Hindlimb muscle (tissue), 1 donor: ENCODE measurements at places on chromosomes 11 and 22.

GRCh38 chr11:66815646-66816045 is 27.6 kb upstream of the RCE1 start:
- no peak for DNase-seq

DNA sequence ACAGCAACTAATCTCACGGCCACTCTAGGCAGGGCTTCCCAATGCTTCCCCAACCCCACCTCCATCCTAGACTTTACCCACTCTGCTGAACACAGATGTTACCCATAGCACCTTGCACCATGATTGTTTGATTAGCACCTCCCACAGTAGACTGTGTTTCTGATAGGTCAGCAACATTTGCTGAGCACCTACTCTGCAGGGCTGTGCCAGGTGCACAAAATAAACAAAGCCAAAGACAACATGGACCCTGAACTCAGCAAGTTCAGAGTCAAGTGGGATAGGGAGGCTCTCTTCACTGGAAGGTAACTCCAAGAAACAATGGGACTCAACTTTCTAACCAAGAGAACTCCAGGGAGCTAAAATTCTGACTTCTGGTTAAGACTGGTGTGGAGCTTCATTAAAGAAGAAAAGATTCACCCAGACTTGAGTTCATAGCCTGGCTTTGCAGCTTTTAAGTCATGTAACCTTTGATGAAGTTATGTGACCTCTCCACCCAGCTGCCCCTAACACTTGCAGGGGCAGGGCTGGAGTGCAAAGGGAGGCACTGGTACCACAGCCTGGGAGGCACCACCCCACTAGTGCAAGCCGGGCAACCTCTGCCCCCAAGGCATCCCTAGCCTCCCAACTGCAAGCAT is 6.7 kb upstream of the RTN4RL2 start:
- DNase-seq = no peak

GRCh38 chr22:47195156-47195483 is 432.7 kb downstream of the TBC1D22A start:
- no peak for DNase-seq

GRCh38 chr11:85826116-85826855 is 15.3 kb upstream of the SYTL2 start:
- DNase-seq = peak; percentile 26

GRCh38 chr11:31492320-31492913 is 17.0 kb downstream of the IMMP1L start:
- no peak for DNase-seq

GRCh38 chr11:128929991-128930390 is 12.7 kb downstream of the TP53AIP1 start:
- DNase-seq = no peak

- no peak for DNase-seq
These were observed 13.6 kb upstream of the GALNT18 start for GRCh38 chr11:11635443-11635842.

- no peak for DNase-seq
These were observed 132.6 kb upstream of the HSD17B12 start for GRCh38 chr11:43547889-43548381.

GRCh38 chr11:61803889-61804647 is 11.4 kb downstream of the FEN1 start:
- no peak for DNase-seq

GRCh38 chr11:104352036-104352435 is 188.1 kb upstream of the PDGFD start:
- DNase-seq = no peak

- DNase-seq = no peak
These were observed 34.3 kb downstream of the SCUBE1 start for GRCh38 chr22:43308836-43309235.

DNA sequence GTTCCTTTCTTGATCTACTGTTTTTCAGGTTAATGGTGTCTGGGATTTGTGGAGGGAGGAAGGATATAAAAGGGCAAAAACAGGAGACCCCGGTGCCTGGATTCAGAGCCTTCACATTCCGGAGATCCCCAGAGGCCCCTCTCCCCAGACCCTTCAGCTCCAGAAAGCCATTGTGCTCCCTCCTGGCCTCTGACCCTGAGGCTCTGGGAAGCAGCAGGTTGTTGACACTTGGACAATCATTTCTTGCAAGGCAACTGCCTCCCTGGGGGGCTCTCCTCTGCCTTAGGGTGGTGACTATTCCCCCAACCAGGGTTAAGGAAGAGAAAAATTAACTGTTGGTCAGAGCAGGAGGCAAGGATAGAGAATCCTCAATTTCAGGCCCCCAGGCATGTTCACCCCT is 86.9 kb upstream of the NNMT start:
- DNase-seq = no peak

DNA sequence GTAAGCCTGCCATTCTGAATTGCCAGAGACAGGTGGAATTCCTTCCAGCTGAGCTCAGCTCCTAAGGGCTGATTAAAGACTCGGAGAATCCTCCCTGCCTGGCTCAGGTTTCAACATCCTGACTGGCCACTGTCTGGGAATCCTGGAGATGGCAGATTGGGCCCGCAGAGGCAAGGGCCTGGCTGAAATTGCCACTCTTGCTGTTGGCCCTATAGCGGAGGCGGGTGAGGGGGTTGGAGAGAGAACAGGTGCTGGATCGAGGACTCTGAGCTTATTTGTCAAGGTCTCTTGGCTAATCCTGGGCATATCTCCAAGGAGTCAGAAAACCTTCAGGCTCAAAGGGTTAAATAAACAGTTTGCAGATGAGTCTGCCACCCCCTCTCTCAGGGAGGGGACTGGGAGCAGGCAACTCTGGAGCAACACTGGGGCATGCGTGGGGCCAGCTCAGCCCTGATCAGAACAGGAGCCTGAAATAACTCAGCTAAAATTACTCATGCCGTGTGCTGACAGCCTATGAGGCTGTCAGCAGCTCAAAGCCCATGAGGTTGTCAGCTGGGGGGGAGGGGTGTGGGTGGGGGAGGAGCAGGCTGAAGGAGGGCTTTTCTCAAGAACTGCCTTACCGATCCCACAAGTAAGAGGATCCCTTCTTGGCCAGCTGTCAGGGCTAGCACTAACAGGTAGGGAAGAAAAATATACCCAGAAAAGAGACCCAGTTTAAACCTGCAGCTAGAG is 14.7 kb upstream of the MFRP start:
- no peak for DNase-seq

GRCh38 chr11:10243896-10244575 is 50.0 kb downstream of the SBF2 start:
- DNase-seq = no peak

GRCh38 chr11:67493548-67494370 is 10.9 kb downstream of the AIP start:
- no peak for DNase-seq

GRCh38 chr11:26078231-26078821 is 253.6 kb upstream of the ANO3 start:
- DNase-seq = no peak

GRCh38 chr11:106217456-106217855 is 140.0 kb downstream of the AASDHPPT start:
- DNase-seq = no peak

- no peak for DNase-seq
These were observed 351.9 kb downstream of the TENM4 start for GRCh38 chr11:79088967-79089366.

- peak; percentile 70 for DNase-seq
These were observed 3.8 kb upstream of the ADORA2A start for GRCh38 chr22:24423519-24424000.

GRCh38 chr11:1223346-1224110 is 662 bp downstream of the MUC5B start:
- no peak for DNase-seq

DNA sequence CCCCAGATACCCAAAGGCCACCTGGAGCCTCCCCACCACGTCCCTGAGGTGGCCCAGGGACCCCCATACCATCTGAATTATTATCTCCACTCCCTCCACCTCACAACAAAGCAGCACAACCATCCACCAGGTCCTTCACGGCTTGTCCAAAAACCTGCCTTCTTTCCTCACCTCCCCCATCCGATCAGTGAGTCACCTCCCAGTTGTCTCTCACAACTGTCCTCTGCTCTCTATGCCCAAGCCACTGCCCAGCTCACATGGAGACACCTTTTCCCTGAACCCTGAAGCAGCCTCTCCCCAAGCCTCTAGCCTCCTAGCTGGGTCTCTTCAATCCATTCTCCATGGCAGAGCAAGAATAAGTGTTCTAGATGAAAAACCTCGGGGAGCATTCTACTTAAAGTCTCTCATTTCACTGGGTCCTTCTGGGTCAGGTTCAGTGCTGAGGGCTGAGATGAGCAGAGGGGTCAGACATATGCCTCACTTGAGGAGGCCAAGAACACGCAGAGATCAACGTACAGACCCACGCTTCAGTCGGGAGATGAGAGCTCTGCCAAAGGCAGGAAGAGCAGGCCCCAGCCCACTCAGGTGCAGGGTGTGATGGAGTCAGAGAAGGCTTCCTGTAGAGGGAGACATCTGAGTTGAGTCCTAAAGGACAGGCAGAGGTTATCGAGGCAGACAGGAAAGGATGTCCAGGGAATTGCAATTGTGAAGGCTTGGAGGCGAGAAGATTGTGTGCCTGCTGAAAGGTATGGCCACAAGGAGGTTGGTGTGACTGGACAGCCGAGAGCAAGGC is 74.7 kb downstream of the PDE2A start:
- no peak for DNase-seq

DNA sequence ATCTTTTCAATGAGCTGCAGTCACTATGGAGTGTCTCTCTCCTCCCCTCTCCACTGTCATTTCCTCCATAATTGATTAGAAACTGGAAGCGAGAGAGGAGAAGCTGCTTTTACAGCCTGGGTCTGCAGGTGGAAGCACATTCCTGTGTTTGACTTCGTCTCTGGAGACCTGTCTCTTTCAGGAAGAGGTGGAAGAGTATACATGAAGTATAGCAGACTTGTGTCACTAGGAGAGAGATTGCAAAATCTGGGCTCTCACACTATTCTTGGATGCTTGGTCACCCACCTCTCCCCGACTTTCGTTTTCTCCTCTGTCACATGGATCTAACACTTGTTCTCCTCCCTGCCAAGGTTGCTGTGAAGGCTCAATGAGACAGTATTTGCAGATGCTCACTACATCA is 323.3 kb downstream of the NTM start:
- DNase-seq = no peak

DNA sequence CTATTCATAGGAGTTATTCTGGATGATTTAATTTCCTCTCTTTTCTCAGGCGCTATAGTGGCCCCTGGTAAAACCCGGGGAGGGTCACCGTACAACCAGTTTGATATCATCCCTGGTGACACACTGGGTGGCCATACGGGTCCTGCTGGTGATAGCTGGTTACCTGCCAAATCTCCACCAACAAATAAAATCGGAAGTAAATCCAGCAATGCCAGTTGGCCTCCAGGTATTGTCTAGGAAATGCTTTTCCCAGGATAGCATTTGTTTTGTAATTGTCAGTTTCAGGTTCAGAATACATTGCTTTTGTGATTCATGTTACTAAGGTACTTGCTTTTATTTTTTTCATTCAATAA is 35.6 kb upstream of the ADSL start:
- DNase-seq = no peak

DNA sequence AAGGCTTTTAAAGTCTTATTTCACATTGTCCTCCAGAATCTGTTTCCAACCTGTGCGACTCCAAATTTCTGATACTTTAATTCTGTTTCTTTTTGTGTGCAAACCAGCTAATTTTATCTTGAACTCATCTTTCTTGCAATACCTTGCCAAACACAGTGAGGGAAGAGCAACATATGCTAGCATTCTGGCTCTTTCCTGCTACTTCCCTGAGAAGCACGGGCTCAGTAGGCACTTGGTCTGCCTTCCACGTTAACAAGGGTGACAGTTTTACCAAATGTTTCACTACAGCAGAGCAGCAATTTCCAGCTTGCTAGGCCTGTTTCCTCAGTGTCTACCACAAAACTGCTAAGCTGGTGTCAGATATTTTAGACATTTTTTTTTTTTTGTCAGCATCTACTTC is 405.8 kb downstream of the NTM start:
- DNase-seq = no peak

- DNase-seq = no peak
These were observed 126.5 kb downstream of the NAV2 start for GRCh38 chr11:19838994-19839768.

DNA sequence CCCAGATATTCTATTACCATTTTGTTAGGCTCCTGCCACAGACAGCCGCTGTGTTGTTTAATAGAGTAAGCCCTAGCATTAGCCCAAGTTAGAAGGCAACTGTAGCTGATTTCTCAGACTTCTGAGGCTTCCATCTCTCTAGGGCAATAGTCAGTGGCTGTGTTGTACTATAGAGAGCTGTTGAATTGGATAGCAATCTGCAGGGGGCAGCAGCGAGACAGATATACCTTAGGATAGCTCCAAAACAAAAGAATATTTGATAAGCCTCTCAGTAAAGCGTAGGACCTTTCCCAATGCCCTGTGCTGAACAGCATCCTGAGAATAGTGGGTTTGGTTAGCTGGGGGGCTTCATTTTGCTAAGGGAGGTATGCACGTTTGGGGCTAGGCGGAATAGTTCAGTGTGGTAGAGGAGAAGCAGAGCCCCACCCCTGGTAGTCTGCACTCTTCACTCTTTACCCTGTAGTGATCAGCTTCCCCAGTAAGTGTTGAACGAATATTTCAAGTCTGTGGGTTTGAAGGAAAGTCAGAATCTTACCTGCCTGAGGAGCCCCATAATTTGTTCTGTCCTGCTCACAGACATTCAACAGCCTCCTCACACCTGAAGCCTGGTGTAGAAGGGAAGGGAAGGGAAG is 515.1 kb downstream of the INSC start:
- DNase-seq = no peak

DNA sequence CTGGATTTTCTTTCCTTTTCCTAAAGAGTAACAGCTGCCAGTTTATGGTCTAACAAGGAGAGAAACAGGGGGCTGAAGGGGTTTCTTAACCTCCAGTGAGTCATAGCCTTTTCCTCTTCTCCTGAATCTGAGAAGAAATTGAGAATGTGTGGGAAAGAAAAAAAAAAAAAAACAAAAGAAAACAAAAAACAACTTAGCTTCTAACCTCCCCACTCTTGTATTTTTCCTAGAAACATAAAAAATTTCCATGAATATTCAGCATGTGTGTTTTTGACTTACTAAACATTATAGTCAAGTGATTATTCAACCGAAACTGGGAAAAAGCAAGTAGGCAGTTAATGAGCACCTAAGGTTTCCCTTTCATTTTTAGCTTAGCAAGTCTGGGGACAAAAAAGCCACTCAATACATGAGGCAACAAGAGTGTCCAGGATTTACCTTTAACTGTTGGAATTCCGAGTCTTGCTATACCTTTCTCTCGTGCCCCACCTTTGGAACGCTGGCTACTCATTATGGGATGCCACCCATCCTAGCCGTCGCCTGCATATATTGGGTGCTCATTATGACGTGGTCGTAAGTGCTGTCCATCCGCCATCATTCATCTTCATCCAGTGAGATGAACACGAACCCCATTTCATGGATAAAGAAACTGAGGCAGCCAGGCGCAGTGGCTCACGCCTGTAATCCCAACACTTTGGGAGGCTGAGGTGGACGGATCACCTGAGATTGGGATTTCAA is 2.4 kb downstream of the ASPHD2 start:
- DNase-seq = no peak

- no peak for DNase-seq
These were observed 32.9 kb downstream of the ARVCF start for GRCh38 chr22:19983741-19984140.

DNA sequence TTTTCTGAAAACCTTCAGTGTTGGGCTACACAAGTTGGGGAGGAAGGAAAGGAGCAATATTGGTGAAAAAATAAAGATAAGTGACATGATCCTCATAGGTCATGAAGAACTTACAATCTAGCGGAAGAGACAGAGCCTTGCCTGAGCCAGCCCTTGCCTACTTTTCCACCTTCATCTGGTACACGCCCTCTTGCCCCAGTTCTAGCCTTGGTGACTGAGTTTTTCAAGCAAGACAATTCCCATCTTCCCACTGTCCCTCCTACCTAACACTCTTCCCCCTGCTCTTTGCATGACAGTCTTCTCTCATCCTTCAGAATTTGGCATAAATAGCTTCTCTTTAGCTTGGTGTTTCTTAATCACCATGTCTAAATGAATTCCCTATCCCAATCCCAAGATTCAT is 42.6 kb downstream of the BBOX1 start:
- DNase-seq = no peak
